T47D (cell line): ENCODE measurements at places on chromosomes 12 and 14.

GRCh38 chr14:39342768-39343167 lies 89.5 kb downstream of the FBXO33 start:
- no peak for DNase-seq

- DNase-seq, result no peak
Measured at GRCh38 chr14:98633380-98633779, 638.6 kb downstream of the BCL11B start.

DNA sequence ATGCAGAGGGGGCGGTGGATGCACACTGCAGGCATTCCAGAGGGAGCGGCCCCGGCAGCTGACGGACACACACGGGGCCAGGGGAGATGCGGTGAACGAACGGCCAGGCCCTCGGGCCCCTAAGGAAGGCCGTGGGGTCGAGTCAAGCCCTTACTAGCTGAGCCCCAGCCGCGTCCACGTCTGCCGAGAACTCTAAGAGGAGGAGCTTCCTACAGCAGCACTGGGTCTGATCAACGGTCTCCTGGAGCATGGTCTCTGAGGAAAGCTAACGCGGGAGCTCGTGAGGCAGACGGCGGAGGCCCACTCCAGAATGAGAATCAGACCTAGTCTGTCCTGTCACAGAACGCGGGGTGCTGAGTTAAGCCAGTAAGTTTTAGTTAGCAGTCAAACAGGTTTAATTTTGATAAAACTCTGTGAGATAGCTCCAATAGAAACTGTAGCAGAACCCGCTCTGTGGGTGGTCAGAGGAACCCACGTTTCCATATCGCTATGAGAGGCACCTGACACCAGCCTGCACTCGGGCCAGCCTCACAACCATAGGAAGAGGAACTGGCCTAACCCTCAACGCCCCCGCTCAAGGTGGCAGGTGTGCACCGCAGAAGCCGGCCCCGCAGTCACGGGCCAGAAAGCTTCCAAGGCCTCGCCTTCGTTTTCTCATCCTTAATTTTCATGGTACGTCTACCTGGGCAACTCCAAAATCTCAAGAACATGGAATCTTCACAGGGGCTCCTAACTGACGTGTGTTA lies 55.5 kb downstream of the CDC42BPB start:
- DNase-seq, result no peak

- peak; percentile 63 for DNase-seq
Measured at GRCh38 chr14:43005807-43006206, 1399.1 kb downstream of the LRFN5 start.

DNA sequence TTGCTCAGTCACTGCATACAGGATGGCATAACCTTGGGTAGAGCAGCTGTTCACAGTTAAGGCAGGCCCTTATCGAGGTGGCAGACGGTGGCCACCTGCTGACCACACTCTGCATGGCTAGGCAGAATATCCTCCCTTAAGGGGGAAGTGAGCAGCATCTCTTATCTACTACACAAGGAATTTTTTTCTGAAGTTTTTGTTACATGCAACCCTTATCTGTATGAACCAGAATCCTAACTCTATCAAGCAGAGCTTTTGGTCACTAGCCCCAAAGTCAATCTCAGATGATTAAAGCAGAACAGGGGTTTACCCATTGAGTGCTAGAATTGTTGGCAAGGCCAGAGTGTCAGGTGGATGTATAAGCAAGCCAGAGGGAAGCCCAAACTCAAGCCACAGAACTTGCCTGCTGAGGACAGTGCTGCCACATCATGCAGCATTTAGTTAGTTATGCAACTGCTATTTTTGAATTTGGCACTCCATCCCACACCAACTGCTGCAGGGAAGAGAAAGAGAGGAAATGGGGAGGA lies 192.8 kb downstream of the TBX5 start:
- DNase-seq, result no peak

GRCh38 chr14:42174357-42174756 lies 567.7 kb downstream of the LRFN5 start:
- DNase-seq, result no peak

- no peak for DNase-seq
Measured at GRCh38 chr14:74667758-74668157, 45.1 kb downstream of the AREL1 start.

GRCh38 chr14:53432378-53432802 lies 279.3 kb upstream of the DDHD1 start:
- peak; percentile 49 for DNase-seq

DNA sequence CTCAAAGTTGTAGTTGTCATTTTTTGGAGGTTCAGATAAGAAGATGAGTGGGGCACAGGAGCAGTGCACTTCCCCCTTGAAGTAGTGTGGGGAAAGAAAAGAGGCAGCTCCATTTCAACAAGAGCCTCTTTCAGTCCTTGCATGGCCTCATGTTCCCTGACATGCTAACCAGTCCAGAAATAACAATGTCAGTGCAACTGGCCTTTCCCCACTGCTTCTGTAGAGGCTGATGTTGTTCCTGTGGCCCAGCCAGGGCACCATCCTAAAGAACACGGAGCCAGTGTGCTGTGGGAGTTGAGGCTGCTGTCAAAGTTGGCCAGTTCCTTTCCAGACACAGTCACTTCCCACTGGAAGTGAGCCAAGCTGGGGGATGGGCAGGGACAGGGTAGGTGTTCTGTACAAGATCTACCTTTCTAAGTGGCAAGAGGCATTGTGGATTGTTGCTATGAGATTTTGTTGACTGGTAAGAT lies 77.7 kb upstream of the SLC38A2 start:
- peak; percentile 69 for DNase-seq

DNA sequence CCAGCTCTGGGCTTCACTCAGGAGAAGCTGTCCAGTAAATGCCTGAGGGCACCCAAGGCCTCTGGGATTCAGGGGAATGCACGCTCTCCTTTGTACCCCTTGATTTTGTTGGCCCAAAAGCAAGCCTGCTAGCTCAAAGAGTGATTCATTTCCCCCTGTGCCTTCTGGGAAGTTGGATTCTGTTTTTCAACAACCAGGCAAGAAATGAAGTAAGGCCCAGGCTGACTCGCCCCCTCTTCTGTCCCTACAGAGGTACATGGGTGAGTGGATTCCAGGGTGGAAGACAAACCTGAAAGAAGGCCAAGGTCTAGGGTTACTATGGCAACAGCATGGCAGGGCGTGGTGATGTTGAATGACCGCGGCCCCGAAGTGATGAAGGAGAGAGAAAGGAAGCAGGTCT lies 9.3 kb upstream of the SERPINA5 start:
- DNase-seq, result no peak

DNA sequence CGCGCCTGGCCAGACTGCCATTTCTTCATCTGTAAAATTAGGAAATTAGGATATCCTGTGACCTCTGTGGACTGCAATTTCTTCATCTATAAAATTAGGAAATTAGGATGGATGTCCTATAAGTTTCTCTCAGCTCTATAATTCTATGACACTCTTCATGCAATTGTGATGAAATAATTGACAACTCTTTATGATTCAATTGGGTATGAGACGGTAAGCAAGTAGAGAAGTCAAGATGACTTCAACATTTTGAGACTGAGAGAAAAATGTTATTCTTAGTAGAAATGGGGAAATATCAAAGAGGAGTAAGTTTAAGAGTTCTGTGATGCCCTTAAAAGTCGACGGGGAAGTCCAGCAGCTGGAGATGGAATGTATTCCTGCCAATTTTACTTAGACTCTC lies 12.0 kb downstream of the KIAA0586 start:
- DNase-seq, result no peak

- no peak for DNase-seq
Measured at GRCh38 chr14:65198346-65198745, 96.0 kb upstream of the MAX start.

DNA sequence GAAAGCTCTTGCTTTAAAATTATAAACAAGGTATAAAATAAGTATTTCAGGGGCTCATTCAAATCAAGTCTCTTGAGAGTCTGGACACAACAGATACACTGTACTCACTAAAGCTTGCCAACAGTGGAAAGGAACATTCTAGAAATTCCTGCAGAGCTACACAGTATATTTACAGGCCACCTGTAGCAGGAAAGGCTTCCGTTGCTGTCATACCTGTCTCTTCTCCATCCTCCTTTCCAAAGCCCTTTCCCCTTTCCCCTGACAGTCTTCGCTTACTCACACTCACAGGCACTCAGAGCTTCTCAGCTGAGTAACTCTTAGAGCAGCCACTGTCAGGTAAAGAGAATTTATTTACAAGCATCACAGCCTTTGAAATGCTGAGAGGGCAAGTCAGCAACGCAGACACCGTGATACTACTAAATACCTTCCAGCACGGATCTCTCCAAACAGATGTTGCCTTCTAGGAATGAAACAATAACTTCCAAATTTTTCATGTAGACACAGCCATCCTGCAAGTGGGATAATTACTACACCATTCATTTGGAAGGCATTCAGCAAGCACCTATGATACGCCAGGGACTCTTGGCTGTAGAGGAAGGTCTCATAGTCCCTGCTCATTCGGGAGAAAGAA lies 167.9 kb downstream of the FOXN3 start:
- DNase-seq, result no peak

- DNase-seq, result peak; percentile 89
Measured at GRCh38 chr12:62434494-62435302, 31.9 kb upstream of the MON2 start.

GRCh38 chr14:100487304-100487703 lies 99.9 kb downstream of the BEGAIN start:
- DNase-seq, result no peak

DNA sequence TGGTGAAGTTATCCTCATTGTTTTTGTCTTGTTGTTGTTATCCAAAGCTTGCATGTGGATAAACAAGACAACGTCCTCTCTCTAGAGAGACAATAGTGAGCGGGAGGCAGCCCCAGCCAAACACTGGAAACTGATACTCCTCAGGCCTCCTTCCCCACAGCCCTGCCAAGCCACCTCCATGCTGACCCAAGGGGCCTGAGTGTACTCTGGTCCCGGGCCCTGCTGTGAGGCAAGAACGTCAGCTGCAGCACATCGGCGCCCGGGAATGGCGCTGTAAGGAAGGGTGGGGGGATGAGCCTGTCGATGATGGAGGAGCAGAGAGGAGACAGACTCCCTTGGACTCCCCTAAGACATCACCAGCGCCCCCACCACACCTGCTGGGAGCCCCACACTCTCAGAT lies 83.6 kb downstream of the ANO2 start:
- DNase-seq, result no peak

- peak; percentile 30 for DNase-seq
Measured at GRCh38 chr12:80979816-80980215, 42.1 kb upstream of the LIN7A start.

GRCh38 chr12:13223941-13224340 lies 27.4 kb downstream of the EMP1 start:
- no peak for DNase-seq

GRCh38 chr12:40271981-40272664 lies 47.3 kb downstream of the LRRK2 start:
- DNase-seq, result peak; percentile 11

- DNase-seq, result no peak
Measured at GRCh38 chr12:47679785-47680184, 26.0 kb downstream of the RPAP3 start.

DNA sequence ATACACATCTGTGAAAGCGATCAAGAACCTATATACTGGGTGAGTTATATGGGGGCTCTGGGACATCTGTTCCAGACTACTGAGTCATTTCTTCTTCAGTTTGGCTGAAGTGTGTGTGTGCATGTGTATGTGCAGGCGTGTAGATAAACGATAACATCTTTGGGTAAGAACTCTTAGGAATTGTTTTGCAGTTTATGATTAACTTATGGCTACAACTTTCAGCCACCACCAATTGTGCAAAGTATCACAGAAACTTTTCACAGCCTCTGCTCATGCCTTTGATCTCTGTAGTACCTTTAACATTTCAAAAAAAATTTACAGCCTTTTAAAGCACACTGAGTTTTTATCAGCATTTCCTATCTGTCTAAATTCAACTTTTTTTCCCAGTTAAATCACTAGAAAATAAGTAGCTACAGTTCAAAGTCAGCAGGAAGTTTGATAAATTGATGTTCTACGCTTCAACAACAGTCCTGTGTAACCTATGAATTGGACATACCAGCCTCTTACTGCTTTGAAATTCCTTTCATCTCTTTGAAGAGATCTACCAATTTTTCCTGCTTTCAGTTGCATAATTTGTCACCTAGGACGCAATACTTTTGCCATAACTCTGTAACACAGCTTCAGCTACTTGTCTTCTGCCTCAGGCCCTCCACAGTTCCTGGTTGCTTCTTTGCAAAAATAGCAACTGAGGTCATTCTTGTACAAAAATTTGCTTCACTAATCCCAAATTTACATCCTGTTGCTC lies 43.0 kb downstream of the PPM1H start:
- DNase-seq, result no peak

- DNase-seq, result no peak
Measured at GRCh38 chr12:87813476-87814234, 215.5 kb downstream of the C12orf50 start.

- DNase-seq, result no peak
Measured at GRCh38 chr12:49260166-49260565, 4.7 kb upstream of the TUBA1C start.

- DNase-seq, result no peak
Measured at GRCh38 chr12:29164477-29165393, 15.7 kb downstream of the FAR2 start.

DNA sequence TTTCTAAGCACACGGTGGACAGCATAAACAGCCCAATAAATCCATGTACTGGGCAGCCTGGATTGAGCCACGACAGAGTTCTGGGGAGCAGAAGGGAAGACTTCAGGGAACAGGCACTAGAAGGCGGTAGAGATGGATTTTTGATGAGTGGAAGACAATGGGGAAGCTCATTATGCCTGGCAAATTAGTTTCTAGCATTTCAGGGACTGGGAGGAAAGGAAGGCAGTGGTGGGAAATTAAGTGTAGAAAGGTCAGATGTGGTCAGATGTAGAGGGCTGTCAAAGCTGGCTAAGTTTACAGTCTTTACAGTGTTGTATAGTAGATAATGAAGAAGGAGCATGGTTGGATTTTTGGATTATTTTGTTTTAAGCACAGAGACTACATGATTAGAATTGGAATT lies 9.2 kb downstream of the EGLN3 start:
- no peak for DNase-seq

DNA sequence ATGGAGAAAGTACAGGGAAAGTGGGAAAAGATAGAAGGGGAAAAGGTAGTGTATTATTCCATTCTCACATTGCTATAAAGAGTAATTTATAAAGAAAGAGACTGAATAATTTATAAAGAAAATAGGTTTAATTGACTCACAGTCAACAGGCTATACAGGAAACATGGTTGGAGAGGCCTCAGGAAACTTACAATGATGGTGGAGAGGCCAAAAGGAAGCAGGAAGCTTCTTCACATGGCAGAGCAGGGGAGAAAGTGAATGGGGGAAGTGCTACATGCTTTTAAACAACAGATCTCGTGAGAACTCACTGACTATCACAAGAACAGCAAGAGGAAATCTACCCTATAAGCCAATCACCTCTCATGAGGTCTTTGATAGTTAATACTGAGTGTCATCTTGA lies 725.0 kb upstream of the FLRT2 start:
- DNase-seq, result no peak

DNA sequence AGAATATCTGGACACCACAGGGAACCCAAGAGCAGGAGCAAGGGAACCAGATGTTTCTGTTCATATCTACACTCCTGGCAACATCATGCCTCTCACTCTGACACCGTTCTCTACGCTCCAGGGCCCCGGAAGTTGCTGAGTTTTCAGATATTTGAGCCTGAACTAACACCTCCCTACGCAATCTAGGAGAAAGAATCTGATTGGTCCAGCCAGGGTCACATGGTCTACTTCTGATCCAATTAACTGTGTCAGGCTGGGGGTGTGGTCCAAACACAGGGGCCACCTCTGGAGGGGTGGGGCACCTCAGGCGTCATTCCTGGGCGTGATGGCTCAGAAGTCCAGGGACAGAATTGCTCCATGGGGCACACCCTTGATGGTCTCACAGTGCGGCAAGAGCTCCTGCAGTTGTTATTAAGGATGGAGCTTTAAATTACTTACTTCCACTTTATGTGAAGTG lies 165.5 kb downstream of the PTPN11 start:
- DNase-seq, result peak; percentile 87
